ENCODE measurements at places on chromosomes 11 and 22.
A peak's percentile ranks its signal among the peaks of the same experiment; 100 is the strongest.

GRCh38 chr11:118699506-118700220, 20.2 kb upstream of the TREH start:
- DNase-seq, result no peak

DNA sequence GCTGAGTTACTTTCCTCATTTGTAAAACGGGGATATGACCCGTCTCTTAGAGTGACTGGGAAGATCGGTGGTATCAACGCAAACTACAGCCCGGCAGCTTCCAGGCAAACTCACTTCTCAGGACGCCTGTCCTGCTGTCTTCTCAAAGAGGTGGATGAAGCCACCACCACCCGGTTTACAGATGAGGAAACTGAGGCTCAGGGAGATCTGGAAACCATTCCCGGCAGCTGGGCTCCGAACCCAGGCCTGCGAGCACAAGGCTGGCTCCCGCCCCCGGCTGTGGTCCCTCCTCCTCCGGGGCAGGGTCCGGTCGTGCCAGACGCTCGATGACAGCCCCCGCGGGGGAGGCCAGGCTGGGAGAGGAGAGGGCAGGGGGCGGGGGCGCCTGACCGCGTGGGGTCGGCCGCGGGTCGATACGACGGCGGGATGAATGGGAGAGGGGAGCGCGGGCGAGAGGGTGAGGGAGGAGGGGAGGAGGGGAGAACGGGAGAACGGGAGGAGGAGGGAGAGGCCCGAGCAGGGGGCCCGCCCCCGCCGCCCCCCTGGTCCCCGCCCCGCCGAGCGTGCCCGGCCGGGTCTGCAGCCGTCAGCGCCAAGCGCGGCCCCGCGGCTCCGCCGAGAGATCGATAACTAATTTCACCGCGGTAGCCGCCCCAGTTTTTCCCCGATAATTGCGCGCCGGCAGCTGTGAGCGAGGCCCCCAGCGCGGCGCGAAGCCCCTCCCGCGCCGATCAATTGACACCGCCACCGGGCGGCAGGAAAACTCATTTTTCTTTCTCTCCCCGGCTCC, 14.0 kb downstream of the IGLL1 start:
- DNase-seq, result no peak

GRCh38 chr11:59802639-59803176, 7.9 kb downstream of the MRPL16 start:
- peak; percentile 64 for DNase-seq

DNA sequence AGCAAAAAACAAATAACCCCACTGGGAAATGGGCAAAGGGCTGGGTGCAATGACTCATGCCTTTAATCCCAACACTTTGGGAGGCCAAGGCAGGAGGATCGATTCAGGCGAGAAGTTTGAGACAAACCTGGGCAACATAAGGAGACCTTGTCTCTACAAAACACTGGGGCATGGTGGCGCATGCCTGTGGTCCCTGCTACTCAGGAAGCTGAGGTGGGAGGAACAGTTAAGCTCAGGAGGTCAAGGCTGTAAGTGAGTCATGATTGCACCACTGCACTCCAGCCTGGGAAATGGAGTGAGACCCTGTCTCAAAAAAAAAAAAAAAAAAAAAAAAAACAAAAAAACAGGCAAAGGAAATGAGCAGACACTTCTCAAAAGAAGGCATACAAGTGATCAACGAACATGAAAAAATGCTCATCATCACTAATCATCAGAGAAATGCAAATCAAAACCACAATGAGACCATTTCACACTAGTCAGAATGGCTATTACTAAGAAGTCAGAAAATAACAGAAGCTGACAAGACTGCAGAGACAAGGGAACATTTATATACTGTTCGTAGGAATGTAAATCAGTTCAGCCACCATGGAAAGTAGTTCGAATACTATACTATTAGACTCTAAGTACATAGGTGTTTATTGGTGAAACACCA, 48.2 kb upstream of the SMCO4 start:
- no peak for DNase-seq

- no peak for DNase-seq
These were observed 47.7 kb upstream of the SC5D start for GRCh38 chr11:121244884-121245283.

DNA sequence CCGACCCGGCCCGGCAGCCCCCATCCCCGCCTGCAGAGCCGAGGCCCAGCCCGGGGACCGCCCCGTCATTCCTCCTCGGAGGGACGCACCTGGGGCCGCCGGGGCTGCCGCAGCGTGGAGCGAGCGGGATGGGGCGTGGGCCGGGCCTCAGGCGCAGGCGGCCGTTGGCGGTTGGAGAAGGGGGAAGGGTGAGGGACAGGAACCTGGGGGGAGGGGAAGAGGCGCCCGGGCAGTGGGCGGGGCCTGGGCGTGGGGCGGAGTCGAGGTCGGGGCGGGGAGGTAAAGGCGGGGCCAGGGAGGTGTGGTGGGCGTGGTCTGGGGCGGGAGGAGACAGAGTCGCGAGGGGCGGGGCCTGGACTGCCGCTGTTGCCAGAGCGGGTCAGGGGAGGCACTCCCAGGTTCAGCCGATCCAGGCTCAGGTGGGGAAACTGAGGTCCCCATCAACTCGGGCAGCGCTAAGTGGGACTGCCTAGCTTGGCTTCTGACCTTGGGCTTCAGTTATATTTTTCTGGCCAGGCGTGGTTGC, at the start of gene TESMIN:
Gene TESMIN (minus strand): TSS at position 190 of the 526 bp plus-strand sequence. CDS start 860 bp downstream, outside the sequence.
- peak; percentile 41 for DNase-seq

DNA sequence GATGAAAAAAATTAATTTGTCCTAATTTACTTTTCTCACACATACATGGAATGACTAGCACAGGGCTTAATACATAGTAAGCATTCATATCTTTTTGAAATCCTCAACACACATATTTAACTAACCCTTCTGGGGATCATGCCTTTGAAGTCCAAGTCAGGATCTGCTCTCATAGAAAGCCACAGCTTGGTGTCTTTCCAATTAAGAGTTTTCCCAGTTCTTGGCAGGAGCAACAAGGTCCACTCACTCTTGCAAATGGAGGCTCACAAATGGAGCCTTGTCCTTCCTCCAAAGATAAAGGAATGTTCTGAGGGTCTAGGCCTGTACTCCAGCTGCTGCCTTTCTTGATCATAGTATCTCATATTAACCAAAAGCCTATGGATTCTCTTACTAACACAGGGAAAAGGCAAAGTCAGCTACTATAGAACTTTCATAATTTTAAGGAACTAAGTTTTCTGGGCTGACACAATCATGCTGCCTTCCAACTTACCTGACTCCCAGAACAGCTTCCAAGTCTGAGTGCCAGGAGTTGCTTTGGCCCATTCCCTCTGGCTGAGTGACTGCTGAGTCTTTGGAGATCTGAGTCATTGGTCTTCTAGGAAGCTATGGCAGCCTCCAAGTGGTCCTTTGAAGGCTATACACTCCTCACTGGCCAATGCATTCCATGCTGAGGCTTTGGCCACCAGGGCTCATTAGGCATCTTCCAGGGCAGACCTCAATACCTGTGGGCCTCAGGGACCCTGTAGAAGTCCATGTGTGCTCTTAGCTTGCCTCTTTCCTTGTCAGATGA, 25.8 kb upstream of the NUCB2 start:
- DNase-seq, result no peak

- DNase-seq, result no peak
These were observed 6.7 kb downstream of the CASTOR1 start for GRCh38 chr22:30282616-30283046.

GRCh38 chr11:119168471-119169281, at the start of gene NLRX1:
NLRX1 (plus strand) TSS chr11:119168725; CDS start chr11:119171404, 2,679 bp downstream.
- peak; percentile 77 for DNase-seq

- DNase-seq, result no peak
These were observed 8.5 kb downstream of the BATF2 start for GRCh38 chr11:64987998-64988854.

GRCh38 chr22:50551160-50551752, 5.6 kb downstream of the KLHDC7B start:
- DNase-seq, result no peak

- no peak for DNase-seq
These were observed 79.2 kb upstream of the CEP126 start for GRCh38 chr11:101835506-101836063.

- no peak for DNase-seq
These were observed 6.0 kb downstream of the CBX6 start for GRCh38 chr22:38866024-38866398.

DNA sequence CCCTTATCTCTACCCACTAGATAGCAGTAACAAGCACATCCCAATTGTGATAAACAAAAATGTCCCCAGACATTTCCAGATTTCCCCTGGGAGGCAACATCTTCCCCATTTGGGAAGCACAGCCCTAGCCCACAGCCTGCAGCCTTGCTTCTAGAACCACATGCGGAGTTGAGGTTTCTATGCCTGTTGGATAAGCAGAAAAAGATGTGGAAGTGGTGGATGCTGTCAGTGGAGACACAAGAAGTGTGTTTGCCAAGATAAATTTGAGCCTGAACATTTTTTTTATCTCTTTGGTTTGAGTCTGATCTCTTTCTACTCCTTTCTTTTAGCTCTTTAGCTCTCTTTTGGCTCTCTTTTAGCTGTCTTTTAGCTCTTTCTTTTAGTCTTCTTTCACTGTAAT, 884.5 kb downstream of the NTM start:
- DNase-seq, result no peak

- DNase-seq, result no peak
These were observed 118.3 kb downstream of the WT1 start for GRCh38 chr11:32316858-32317642.

DNA sequence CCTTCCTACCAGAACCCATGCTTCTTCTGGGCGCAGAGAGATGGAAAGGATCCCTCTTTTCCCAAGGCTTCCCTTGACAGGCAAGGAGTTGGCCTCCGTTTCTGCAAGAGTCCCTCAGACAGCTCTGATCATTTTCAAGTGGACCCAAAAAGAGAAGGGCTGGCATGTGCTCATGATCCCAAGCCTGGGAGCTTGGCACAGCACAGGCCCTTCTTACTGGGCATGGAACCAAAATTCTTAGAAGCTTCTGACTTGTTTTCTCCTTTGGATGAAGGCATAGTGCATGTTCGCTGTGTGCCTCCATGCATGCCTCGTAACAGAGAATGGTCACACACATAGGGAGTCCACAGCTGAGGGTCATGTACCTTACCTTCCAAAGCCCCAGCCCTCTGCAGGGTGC, 449.6 kb downstream of the MIAT start:
- DNase-seq, result no peak

DNA sequence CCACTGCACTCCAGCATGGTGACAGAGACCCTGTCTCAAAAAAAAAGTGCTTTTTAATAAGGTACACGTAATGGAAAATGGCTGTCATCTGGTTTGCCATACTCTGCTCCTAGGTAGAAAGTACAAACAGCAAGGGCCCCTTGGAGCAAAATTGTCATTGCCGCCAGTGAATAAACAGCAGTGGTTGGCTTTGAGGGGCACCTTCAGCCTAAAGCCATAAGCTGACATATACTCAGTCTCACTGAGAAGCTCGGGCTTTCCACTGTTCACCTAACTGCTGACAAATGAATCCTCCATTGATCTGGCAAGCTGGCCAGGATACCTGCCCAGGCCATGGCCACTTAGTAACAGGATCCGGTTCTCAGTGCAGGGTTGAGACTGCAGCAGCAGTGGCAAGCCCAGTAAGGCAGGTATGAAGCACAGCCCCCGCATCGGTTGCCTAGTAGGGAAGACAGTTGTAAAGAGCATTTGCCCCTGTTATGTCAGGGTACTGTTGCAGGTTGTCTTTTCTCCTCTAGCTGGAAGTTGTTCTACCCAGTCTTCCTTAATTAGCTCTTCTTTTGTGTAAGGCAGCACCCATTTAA, 38.8 kb downstream of the MARK2 start:
- DNase-seq, result peak; percentile 66

DNA sequence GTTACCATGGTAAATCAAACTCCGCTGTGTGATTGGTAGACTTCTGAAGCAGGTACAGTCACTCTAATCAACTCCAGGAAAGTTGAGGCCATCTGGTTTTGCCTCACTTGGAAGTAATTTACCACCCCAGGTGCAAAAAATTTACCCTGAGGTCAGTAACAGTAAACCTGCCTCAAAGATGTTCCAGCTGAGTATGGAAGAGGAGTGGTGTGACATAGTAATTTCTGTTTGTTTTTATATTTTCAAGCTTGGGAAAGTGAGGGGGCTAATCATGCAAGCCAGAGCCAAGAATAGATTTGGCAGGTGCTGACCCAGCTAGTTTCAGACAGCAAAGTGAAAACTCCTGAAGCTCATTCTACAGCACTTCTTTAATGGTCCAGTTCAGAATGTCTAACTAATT, 691.6 kb downstream of the NTM start:
- DNase-seq, result no peak

- peak; percentile 25 for DNase-seq
These were observed 9.0 kb upstream of the NUCB2 start for GRCh38 chr11:17267576-17267975.

DNA sequence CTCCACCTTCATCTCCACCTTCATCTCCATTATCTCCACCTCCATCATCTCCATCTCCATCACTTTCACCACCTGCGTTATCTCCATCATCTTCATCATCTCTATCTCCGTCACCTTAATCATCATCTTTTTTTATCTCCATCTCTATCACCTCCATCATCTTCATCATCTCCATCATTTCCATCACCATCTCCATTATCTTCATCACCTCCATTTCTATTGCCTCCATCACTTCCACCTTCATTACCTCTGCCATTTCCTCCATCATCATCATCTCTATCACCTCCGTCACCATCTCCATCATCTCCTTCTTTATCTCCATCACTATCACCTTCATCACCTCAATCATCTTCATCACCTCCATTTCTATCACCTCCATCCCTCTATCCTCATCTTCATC, 573.5 kb downstream of the TBC1D22A start:
- no peak for DNase-seq

DNA sequence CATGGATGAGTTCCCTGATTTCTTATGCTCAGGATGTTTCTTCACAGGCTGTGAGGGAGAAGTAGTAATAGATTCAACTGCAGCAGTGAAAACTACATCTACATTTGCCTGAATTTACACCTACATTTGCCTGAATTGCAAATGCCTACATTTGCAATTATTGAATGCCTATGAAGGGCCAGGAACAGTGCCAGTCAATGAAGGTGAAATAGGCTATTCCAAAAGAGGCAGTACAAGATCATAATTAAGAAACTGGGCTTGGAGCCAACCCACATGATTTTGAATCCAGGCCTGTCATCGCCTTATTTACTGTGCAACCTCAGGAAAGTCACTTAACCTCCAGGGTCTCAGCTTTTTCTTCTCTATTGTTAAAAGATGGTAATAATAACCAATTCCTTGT, 1353.3 kb downstream of the FAM181B start:
- DNase-seq, result no peak

GRCh38 chr11:20243974-20244373, 83.7 kb upstream of the DBX1 start:
- no peak for DNase-seq

DNA sequence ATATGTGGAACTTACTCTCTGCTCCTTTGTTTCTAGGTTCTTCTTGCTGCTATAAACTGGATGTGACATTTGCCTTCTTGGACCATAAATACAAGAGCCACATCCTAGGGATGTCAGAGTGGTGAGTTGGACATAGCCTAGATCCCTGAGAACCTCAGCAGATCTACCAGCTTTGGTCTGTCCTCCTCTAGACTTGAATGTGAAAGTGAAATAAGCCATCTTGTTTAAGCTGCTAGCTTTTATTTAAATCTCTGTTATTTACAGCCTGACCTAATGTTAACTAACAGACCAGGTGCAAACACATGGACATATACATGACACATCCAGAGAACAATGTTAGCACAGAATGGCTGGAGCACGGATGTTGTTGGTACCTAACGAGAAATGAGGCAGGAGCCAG, 36.0 kb downstream of the SLN start:
- no peak for DNase-seq
